ENCODE measurements at places on chromosomes 3 and 15.

DNA sequence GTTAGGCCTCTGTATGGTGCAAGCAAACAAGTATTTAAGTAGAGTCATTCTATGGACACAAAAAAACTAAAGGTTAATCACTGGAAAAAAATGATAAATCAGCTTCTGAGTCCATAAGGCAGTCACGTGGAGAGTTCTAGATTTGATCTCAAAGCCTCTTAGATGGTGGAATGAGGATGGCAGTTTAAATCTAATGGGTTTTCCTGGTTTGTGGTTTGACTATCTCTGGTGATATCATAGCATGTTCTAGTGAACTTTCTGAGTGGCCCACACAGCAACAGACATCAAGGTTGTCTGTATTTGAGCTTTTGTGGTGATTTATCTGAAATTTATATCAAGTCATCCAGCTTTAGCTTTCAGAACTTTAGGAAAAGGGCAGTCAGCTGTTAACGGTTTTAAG is 52.4 kb downstream of the ILDR1 start:
- DNase-seq, result no peak

- DNase-seq, result peak; percentile 28
Observed at GRCh38 chr3:96863129-96863740, 48.8 kb downstream of the EPHA6 start.

- DNase-seq, result peak; percentile 63
Observed at GRCh38 chr3:13896473-13897154, 16.7 kb upstream of the WNT7A start.

- no peak for DNase-seq
Observed at GRCh38 chr3:99543796-99544195, 94.6 kb upstream of the COL8A1 start.

DNA sequence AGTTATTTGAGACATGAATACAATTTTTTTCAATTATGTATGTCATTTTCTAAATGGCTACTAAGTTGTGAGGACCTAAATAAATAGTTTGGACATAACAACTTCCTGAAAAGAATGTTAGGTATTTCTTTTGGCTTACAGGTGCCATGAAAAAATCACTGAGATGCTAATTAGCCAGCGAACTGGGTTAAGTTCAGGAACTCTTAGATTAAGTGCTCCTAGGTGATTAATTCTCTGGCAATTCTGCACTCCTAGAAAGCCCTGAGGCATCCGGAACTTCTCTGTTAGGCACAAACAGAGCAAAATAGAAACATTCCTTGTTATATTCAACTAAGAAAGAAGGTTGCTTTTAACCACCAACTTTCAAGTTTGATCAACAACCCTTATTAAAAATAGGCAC is 192.3 kb downstream of the STAG1 start:
- DNase-seq, result no peak

DNA sequence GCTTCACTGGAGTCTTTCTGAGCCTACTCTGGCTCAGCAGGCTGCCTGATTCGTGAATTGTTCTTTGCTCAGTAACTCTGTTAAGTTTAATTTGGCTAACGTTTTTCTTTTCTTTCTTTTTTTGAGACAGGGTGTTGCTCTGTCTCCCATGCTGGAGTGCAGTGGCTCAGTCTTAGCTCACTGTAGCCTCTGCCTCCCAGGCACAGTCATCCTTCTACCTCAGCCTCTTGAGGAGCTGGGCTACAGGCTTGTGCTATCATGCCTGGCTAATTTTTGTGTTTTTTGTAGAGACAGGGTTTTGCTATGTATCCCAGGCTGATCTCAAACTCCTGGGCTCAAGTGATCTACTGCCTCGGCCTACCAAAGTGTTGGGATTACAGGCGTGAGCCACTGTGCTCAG is 165.0 kb downstream of the PEX5L start:
- no peak for DNase-seq

DNA sequence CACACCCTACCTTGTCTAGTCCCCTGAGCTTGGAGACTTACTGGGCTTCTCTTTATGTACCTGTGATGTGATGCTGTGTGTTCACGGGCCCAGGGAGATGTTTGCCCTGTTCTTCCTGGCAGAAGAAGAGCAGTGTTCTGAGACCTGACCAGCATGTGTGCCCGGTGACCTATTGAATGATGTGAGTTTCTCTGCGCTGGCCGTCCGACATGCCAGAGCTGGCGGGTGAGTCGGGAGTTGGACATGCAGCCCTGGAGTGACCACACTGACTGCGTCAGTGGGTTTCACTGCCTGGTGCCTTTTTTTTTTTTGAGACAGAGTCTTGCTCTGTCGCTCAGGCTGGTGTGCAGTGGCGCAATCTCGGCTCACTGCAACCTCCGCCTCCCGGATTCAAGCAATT is 42.3 kb downstream of the CGNL1 start:
- no peak for DNase-seq

GRCh38 chr3:47228088-47228487 is 54.5 kb downstream of the KIF9 start:
- DNase-seq, result no peak

GRCh38 chr15:85407421-85408269 is 27.2 kb downstream of the AKAP13 start:
- DNase-seq, result no peak

GRCh38 chr3:176950743-176951142 is 246.5 kb downstream of the TBL1XR1 start:
- no peak for DNase-seq

DNA sequence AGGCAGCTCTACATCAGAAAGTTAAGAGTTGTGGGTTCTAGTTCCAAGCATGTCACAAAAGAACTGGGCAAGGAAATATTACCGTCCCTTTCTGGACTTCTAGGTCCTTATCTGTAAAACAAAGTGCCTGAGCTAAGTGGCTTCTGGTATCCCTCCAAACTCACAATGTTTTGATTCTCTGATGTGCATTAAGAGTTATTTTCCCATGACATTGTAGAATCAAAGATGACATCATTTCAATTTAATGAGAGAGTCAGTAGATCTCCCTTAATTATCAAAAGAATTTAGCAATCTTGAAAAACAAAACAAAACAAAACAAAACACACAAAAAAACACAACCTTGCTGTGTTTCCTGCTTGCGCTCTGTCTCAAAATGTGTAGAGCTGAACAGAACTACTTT is 88.7 kb downstream of the DUT start:
- no peak for DNase-seq

DNA sequence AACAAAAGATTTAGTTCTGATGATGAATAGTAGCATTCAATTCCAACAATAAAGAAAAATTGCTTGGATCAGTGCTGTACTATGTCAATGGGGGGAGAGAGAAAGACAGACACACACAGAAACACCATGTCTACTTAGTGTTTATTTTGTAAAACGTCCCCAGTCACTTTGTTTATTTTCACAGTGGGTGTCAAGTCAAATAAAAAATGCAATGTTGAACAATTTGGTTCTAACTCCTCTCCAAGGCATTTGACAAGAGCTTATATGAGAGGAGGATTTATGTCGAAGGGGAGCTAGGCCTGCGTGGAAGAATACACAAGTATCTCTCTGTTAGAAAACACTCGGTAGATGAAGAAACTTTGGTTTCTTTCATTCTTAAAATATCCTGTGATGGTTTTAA is 201.7 kb upstream of the SLC2A2 start:
- DNase-seq, result no peak

- no peak for DNase-seq
Observed at GRCh38 chr3:62211675-62212429, 161.5 kb downstream of the FEZF2 start.

DNA sequence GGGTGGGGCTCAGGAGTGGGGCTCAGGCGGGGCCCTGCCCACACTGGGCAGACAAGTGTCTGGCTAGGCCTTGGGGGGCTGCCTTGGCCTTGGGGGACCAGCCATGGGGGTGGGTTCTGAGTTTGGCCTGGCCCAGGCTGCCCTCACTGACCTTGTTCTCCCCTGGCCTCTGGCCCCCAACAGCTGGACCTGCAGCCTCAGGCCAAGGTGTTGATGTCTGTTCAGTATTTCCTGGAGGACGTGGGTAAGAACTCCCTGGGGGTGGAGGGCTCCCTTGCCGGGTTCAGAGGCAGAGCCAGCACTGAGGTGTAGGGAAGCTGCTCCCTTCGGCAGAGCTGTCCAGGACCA is 20.0 kb downstream of the PRKCD start:
- no peak for DNase-seq

DNA sequence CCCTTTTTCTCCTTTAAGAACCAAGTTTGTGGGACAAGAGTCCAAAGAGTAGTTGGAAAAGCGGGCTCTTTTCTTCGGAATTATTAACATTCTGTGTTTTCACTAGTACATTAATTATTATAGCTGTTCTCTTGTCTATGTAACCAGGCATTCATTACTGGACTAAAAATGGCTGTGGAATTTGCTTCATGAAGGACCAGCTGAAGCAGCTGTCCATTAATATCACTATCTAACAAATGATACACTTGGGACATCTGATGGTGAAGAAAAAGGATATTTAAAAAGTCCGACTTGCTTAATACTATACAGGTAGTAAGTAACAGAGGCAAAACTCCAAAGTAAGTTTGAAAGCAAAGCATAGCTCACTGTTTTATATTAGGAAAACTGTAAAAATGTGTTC is 728.9 kb upstream of the DPPA4 start:
- DNase-seq, result no peak

DNA sequence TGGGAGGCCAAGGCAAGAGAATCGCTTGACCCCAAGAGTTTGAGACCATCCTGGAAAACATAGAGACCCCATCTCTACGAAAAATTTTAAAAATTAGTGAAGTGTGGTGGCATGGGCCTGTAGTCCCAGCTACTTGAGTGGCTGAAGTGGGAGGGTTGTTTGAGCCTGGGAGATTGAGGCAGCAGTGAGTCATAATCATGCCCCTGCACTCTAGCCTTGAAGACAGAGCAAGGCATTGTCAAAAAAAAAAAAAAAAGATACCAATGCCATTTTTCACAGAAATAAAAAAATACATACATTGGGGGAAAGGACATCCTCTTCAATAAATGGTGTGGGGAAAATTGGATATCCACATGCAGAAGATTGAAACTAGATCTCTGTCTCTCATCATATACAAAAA is 74.6 kb downstream of the CERS3 start:
- no peak for DNase-seq

GRCh38 chr3:43062040-43062563 is 43.8 kb downstream of the POMGNT2 start:
- DNase-seq, result no peak

- no peak for DNase-seq
Observed at GRCh38 chr3:158738653-158739052, 6.4 kb upstream of the RARRES1 start.

- DNase-seq, result no peak
Observed at GRCh38 chr15:31027910-31028578, 36.6 kb upstream of the MTMR10 start.

DNA sequence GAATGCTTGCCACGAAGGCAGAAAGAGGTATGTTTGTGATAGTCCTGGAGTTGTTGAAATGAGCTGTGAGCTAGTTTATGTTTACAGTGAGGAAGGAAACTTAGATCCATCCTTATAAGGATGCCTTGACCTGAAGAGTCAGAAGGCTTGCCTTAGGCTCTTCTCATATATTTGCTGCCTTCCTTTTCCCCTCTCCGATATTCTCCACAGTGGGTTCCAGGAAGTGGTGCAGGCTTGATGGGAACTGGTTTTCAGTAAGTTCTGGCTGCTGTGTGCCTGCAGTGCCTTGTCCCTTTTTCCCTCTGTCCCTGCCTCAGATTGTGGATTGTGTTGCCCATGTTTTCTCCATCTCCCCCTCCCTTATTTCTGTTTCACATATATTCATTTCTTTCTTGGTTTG is 287.3 kb upstream of the UBE2E1 start:
- DNase-seq, result no peak

- no peak for DNase-seq
Observed at GRCh38 chr3:139808201-139808600, 126.8 kb upstream of the CLSTN2 start.

GRCh38 chr15:59531066-59531675 is 80.4 kb upstream of the GCNT3 start:
- no peak for DNase-seq

DNA sequence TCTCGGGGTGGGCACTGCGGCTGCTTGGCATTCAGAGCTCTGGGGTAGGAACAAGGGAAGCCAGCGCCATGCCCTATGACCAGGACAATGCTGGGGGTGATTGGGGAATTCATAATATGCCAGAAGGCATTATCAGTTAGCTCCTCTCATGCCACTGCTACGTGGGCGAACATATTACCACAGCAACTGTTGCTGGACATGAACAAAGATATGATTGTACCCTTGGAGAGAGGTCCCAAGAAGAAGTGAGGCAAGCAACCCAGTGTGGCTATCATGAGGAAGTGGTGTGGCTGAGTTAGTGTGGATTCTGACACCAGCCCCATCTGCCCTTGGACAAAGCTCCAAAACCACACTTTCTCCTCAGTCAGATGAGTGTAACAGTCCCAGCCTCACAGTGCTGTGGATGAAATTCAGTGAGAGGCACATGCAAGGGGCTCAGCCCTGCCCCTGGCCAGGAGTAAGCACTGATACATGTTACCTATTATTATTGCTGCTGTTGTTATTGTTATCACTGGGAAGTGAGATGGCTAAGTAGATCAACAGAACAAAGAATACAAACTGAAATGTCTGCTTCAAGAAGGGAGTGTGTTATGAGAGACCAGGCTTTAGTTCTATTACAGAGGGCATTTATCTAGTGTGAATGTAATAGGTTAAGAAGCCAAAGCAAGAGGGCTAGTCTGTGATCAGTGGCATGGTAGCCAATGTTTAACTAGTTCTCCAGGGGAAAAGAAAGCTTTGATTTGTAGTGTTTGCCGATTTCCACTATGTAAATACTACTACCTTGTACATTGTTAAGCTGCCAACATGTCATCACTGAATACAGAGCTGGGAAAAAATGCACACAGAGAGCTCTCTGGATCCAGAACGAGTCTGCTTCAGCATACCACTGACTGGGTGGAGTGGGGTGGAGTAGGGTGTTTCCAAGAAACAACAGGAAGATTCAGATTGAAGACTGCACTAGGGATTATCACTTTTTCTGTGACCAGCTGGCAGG is 222.3 kb upstream of the EIF1B start:
- no peak for DNase-seq

- DNase-seq, result no peak
Observed at GRCh38 chr15:59166166-59166565, 40.5 kb upstream of the LDHAL6B start.

- DNase-seq, result no peak
Observed at GRCh38 chr3:31094048-31094447, 199.6 kb upstream of the GADL1 start.

GRCh38 chr15:27574541-27575054 is 524.5 kb downstream of the OCA2 start:
- DNase-seq, result no peak

DNA sequence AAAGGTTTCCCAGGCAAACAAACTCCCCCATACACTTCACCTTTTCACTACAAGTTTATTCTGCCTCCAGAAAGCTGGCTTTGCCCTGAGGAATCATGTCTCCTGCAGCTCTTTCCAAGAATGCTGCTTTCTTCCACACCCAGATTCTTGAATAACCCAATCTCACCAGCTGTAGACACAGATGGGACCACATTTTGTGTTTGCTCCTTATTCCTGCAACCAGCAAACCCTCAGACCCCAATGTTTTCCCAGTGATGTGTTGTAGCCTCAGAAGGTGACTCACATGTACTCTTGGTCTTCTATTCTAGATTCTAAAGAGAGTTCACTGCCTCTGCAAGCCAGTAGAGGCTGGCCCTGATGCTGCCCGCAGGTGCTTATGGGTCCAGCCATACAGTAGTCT is 23.6 kb upstream of the TRIM59 start:
- no peak for DNase-seq
